ENCODE measurements at places on chromosomes 11 and 22.

GRCh38 chr22:27990451-27990840, 71.4 kb upstream of the PITPNB start:
- DNase-seq, result no peak

GRCh38 chr11:112318184-112318591, 57.5 kb upstream of the PLET1 start:
- DNase-seq, result no peak

DNA sequence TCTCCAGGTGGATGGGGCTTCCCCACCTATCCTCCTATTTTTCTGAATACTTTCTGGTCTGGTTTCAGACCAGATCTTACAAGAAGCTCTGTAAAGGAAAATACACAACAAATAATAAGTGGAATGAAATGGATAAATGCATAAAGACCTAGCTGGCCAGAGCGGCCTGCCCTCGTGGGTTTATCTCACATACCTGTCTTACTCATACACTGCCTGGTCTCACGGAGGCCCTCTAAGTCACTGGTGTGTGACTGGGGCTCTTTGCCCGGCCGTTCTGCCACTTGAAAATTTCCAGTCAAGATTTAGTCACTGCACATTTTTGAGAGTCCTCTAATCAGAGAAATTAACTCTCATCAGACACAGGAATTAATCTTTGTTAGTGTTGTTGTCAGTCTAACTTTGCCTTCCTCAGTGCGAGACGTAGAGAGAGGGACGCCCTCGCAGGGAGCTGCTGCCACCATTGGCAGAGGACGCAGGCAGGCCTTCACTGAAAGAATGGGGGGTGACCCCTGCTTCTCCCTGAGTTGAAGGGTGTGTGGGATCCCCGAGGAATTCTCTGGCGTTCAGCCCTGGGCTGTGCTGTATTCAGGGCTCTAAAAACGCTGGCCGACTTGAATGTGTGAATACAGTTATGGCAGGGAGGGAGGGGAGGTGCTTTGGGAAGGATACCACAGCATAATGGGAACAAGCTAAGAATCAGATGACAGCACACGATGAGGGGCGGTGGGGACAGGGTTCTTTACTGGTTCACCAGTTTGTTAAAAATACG, 46.3 kb upstream of the CADM1 start:
- DNase-seq, result no peak

DNA sequence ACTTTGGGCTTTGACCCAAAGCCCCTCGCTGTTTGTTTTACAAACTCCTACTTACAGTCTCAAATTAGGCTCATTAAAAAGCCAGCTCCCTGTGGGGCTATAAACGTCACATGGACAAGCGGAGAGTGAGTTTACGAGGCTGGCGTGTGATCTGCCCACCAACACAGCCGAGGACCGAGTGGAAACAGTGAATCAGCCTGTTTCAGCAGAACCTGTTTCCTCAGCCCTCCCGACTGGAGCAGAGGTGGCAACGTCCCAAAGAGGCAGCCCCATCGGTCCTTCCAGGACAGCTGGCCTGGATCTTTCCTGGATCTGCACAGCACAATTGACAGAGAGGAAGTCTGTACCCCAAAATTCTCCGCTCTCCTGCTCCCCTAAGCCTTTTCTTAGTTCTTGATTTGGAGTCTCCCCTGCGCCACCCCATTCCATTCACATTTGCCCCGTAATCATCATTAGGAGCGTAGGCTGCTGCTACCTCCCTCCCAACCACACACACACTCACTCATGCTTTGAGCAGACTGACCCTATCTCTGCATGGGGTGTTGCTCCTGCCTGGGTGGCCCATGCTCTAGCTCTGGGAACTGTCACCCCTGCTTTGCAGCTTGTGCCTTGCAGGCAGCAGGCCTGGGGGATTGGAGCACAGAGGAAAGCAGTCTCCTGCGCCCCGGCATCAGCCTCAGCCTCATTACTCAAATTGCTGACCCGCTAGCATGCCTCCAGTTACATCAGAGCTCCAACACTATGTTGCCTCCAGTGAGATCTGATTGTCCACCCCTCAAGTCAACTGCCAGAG, 117.8 kb downstream of the NAT10 start:
- no peak for DNase-seq

GRCh38 chr11:125347261-125347585, 148.8 kb downstream of the FEZ1 start:
- DNase-seq, result no peak
